ENCODE measurements at places on chromosomes 7 and 10.

DNA sequence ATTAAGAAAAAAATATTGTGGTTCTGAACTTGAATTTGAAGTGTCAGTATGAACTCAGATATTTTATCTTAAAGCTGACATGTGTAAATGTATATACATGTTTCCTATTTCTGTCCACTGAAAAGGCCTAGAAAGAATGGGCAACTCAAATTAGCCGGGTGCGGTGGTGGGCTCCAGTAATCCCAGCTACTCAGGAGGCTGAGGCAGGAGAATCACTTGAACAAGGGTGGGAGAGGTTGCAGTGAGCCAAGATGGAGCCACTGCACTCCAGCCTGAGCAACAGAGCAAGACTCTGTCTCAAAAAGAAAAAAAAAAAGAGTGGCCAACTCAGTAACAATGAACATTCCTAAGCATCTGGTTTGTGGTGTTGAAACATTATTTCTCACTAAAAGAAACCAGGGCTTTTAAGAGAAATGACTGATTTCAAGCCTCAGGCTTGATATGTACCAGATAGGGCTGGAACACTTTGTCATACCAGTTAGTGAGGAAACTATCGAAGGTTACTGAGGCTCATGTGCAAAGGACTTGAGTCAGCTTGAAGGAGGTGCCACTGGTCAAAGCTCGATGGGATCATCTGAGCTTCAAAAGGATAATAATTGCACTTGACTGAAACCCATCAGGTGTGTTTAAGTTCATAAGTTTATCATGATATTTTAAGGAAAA, 40.5 kb downstream of the AOAH start:
- no peak for DNase-seq

DNA sequence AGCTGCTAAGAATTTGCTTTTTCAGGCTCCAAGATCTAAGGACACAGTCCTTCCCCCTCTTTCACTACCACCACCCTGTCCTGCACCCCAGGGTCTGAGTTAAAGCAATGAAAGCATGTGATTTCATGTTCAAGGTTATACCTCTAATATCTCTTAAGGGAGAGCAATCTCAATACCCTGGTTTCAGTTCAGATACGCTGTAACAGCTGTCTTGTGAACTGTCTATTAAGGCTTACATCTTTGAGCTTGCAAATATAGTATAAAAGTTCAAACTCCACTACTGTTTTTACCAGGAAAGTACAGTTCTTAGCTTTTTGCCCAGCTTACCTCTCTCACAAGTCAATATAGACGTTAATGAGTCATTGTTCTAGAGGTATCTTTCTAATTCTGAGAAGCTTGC, 2.6 kb downstream of the CPVL start:
- no peak for DNase-seq

GRCh38 chr10:88106366-88106765, 242.9 kb downstream of the PTEN start:
- DNase-seq: no peak

GRCh38 chr10:24418532-24418931, 209.6 kb downstream of the KIAA1217 start:
- DNase-seq: no peak

DNA sequence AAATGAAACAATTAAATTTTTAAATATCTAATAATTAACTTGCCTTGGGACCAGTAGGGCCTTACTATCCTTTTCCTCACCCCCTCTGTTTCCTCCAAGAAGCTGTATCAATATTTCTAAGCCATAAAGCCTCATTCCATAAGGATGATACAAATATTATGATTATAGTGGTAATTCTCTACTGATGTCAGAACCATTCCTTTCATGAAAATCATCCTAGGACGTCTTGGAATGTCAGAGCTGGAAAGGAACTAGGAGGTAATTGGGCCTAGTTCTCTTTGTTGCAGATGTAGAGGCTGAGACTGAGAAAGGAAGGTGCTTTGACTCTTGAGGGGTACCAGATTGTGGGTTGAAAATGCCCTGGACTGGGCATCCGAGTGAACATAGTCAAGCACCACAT, 766.7 kb upstream of the GHITM start:
- DNase-seq: no peak

DNA sequence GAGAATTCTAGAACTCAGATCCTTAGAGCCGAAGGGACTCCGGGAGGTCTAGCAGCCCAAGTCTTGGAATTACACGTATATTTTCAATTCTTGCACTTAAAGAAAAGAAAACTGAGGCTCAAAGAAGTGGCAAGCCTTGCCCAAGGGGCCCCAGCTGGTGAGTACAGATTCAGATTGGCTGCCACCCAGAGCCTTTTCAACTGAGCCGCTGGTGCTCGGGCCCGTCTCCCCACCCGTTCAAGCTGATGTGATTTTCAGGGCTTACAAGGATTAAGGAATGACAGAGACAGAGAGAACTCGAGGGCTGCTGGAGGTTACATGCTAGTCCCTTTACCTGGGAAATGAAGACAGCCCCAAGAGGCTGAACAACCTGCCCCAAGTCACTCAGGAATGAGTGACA, 117.8 kb downstream of the ABLIM1 start:
- no peak for DNase-seq

- DNase-seq: no peak
These were observed 34.0 kb upstream of the PAPSS2 start for GRCh38 chr10:87625661-87626060.

- no peak for DNase-seq
These were observed 36.6 kb downstream of the SCIN start for GRCh38 chr7:12607134-12607533.

- no peak for DNase-seq
These were observed 923 bp downstream of the TRIL start for GRCh38 chr7:28957064-28957750.

- no peak for DNase-seq
These were observed 45.6 kb downstream of the VIPR2 start for GRCh38 chr7:159098811-159099655.

DNA sequence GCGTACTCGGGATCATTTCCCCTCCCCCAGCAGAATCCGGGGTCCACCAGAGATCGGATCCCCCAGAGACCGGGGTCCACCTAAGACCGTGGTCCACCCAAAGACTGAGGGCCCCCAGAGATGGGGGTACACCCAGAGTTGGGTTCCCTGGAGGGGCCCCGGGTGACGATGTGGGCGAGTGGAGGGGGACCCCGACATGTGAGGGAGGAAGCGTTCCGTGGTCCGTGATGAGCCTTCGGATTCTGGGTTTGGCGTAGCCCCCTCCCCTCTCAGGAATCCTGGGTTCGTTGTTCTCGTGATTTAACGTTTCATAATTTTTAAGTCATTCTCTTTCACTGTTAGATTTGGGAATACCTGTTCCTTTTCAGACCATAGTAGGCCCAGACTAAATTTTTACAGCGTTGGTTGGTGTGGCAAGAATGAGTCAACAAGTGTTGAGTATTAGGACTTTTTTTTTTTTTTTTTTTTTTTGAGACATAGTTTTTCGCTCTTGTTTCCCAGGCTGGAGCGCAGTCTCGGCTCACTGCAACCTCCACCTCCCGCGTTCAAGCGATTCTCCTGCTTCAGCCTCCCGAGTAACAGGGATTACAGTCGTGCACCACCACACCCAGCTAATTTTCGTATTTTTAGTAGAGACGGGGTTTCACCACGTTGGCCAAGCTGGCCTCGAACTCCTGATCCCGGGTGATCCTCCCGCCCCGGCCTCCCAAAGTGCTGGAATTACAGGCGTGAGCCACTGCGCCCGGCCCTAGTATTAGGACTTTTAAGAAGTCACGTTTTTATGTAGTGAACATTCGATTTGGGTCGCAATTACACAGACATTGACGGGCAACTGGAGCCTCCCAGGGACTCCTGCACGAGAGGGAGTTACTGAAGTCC, 672 bp downstream of the GTPBP4 start:
- no peak for DNase-seq

DNA sequence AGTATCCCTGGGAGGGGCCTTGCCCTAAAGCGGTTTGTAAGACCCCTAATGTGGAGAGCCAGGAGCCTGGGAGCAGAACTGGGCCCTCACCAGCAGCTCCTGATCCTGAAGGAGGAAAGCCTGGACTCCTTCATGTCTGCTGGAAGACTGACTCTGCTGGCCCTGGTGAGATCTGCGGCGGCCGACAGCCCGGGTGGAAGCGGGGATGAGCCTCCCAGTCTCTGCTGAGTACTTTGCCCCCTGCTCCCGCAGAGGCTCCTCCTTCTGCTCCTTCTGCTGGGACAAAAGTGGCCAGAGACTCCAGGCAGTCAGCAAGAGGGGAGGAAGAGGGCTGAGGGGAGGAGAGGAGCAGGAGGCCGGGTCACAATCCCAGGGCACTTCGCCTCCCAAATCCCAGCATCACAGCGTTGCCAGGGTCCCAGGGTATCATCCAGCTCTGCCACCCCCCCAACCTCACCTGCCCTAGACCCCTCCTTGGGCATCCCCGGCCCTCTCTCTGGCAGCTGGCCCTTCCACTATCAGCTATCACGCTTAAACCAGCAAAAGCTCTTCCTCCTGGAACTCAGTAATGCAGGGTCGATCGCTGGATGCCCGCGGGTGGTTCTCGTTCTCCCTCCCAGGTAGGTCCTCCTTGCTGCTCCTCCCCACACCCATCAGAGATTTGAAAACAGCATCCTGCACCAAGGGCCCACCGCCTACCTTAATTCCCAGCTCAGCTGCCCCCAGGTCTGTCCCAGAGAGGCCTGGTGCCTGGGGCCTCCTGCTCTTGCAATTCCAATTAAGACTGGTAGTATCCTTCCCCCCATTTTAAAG, 7.9 kb downstream of the TBATA start:
- no peak for DNase-seq

Measured in RCC 7860 (cell line).